ENCODE measurements at places on chromosomes 4 and X.

DNA sequence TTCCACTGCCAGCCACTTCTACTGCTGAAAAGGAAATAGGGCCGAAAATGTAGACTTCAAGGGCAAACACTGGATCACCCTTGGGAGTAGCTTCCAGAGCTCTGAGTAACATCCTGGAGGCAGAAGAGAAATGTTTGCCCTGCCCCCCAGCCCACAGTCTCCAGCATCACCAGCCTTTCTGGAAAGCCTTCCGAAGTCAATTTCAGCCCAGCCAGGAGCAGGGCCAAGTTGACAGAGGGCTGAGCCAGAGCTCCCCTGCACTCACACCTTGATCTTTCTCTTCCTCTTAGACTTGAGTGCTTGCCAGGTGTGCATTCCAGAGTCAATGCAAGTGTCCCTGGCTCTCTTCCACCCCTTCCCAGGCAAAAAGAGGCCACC lies 35.2 kb downstream of the SLC25A5 start:
- no peak for DNase-seq

- no peak for DNase-seq
These were observed 160.2 kb upstream of the KLF3 start for GRCh38 chr4:38503689-38504395.

DNA sequence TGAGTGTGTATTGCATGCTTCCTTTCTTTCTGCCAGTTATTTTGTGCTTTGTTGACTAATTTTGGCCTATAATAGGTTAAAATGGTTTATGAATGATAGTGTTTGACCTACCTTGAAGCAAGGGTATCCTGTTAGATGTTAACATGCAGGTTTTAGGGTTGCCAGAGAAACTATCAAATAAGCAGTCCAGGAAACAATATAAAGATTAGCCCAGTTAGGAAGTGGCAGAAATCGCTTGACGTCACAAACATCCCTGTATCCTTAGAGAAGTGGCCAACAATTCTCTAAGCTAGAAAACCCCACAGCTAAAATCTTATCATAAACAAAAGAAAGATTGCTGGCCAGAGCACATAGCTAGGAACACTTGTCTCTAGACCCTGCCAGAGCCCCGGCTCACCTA lies 3.8 kb downstream of the NAP1L5 start:
- no peak for DNase-seq

DNA sequence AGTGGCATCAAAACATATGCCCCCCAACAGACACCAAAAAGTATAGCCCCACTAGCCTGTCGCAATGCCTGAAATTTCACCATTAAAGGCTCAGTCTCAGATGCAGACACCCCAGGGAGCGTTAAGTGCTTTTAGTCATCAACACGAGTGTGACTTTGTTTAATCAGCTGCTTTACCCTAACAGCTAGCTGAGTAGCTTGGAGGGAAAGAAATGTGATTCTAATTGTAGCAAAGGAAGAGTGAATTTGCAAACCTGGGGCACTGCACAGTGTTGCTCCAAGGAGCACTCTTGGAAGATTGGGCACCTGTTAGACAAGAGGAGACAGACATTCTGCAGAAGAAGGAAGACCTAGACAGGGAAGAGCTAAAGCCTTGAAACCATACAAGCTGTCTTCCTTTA lies 145.1 kb downstream of the BEND2 start:
- no peak for DNase-seq

DNA sequence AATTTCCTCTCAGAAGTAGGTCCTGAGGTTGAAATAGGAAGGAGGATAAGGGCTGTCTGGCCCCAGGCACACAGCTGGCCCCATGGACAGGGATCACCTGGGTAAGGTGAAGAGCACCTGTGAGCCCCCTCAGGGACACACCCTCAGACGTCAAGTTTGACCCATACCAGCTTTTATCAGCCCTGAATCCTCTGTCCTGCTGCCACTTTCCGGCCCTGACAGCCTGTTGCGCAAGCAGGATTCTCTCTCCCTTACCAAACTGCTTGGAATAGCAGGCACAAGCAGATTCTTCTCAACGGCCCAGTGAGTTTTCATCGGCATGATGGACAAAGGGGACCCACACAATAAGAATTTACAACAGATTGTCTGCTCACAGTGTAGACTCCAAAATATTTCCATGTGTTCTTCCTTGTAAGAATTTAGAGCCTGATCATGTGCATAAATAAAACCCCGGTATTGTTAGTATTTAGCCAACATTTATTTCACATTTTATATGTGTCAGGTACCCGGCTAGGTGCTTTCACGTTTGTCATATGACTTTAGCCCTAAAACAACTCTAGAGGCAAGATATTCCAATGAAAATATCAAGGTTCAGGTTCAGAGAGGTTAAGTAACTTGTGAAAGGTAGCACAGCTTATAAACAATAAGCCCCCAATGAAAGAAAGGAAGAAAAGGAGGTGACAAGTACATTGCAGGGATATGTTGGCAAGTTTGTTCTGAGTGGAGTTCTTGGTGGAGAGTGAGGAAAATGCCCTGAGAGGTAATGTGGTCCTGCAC lies 107.2 kb upstream of the KIT start:
- no peak for DNase-seq

GRCh38 chr4:168317621-168318020 lies 931 bp downstream of the DDX60 start:
- no peak for DNase-seq

- no peak for DNase-seq
These were observed 6.1 kb upstream of the RNF175 start for GRCh38 chr4:153765894-153766293.

DNA sequence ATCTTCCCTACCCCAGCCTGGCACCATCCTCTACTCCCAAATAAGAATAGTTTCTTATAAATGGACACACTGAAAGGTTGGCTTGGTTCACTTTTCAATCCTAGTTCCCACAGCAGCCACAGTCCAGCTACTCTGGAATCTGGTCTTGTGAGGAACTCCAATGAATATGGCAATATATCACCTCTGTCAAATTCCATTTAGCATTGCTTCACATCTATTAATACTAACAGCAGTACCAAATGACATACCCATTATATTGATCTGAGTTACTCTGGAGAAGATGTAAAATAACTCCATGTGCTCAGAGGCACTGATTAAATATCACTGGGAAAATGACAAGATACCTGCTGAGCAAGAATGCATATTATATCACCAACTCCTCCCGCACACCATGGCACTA lies 8.6 kb downstream of the OPHN1 start:
- no peak for DNase-seq

DNA sequence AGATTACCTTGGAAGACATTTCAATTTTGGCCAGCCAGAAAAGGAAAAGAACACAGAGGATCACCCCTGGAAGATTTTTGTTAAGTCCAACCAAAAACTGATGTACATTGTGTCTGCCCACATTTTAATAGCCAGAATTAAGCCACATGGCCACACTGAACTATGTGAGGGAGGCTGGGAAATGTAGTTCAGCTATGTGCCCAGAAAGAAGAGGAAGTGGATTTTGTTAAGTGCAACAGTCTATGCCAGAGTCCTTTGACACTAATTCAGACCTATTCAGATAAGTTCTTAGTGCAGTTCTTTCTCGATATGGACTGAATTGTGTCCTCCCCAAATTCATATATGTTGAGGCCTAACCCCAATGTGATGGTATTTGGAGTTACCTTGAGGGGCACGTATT lies 18.4 kb downstream of the PRPS1 start:
- peak; percentile 53 for DNase-seq

DNA sequence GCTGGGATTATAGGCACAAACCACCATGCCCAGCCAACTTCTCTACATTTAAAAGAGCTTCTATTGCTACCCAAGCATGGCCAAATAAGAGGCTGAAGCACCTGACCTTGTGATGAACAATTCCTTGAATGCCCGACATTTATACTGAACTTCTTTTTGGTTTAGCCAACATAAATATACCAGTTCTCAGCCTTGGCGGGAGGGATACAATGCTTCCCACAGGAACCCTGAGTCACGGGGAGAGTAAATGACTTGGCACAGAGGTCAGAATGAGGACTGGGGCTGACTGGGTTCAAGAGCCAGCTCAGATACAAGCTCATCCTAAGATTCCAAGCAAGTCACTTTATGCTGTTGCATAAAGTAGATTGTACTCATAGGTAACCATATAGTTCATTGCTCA lies 6.1 kb downstream of the HOPX start:
- no peak for DNase-seq

DNA sequence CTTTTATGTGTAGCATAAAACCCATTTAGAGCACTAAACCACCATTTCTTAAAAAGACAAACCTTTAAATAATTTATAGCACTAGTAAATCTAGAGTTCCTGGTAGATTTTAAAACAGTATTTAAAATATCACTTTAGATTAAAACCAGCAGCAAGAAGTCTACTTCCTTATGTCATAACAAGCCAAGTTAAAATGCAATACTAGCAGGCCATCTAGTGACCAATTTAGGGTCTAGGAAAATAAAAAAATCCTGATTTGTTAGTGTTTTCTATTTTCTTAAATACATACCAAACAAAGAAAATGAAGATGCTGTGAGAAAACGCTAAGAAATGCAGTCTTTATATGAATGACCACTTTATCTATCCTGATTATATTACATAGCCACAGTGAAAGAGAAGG lies 53.9 kb downstream of the PAPSS1 start:
- peak; percentile 42 for DNase-seq

DNA sequence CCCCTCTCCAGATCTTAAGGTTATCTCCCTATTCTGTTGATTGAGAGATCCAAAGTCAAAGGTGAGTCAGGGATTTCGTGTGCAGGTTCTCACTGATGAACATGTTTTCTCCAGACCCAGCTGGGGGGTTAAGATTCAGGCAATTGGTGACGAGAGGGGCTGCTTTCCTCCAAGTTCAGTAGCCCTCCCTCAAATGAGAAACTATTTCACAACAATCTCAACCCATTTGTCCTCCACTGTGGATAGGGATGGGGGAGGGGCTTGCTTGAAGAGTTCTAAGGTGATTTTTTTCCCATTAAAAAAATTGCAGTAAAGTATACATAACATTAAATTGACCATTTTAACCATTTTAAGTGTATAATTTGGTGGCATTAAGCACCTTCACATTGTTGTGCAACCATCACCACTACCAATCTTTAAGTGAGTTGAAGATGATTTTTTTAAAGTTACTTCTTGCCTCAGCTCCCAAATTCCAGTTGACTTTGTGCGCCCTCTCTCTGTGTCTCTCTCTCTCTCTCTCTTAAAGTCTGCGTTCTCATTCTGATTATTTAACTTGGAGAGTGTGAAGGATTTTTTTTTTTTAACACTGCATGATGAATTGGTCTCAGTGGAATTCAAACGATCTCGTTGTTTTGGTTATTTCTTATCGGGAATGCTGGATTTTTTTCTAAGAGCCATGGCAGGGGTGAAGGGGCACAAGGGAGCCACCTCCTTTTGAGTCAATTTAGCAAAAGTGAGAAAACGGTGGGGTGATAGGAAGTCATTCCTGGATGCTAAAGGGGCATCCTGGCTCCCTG lies 175.9 kb downstream of the SHROOM3 start:
- no peak for DNase-seq

DNA sequence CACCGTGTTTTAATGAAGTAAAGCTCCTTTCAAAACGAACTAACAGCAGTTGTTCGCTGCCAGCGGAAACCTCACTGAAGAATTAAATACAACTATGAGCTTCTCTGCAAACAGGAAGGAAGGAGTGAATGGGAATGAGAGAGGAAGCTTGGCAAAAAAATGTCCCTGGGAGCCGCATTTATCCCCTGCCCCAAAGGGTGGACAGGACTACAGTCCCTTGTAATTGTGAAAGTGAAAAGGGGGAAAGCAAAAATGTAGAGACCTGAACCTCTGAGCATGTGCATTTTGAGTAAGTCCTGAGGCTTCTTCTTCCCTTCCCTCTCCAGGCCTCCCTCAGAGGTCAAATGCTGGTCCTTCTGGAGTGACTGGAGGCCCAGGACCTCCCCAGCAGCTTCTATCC lies 53.8 kb upstream of the BMP2K start:
- DNase-seq = no peak

DNA sequence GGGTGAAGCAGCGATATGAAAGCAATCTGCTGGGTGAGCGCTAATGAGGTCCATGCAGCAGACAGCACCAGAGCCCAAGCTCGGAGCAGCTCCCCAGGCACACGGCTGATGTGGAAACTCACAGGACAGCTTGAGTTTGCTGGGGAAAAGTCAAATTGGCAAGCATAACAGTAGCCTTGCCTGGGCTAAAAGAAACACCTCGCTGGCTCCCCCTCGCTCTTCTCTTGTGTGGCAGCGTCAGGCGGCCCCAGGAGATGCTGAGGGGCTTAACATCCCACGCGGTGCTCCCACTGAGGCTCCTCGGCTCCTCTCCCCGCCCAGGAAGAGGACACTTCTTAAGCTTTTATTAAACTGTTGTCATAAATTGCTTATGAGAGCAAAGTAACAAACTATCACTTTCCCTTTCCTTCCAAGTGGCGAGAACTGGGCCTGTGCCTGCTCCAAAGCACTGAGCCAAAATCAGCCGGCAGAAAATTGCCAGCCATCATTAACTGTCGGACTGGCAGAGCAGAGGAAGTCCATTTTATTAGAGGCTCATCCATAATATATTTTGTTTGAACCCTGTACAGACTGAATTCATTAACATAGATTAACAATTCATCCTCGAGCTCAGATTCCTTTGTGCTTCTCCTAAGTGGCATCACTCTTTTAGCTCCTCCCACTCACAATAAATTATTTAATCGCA lies 111.4 kb downstream of the TSPAN5 start:
- no peak for DNase-seq

DNA sequence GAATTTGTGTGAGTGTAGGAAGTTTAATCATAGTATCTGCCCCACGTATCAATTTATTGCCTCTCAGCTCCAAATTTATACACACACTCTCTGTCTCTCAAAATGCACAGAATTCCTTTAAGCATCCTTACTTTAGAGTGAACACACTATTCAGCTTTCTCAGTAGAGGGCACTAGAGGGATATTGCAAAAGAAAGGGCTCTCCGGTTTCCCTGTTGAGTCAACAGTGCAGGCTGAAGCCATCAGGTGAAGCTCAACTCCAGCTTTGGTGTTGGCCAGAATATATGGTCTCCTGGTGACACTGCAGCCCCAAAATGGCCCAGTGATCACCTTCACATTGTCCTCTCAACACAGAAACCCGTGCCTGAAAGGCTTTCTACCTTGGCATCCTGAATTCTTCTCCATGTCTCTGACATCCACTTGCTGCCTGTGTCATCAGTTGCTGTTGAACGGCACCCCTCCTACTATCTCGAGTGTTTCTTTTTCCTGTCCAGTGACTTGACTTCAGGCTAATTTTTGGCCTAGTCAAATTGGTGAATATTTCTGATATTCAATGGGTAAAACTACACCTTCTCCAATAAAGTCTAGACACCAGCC lies 670.5 kb downstream of the GABRG1 start:
- peak; percentile 27 for DNase-seq

GRCh38 chr4:185534866-185535611 lies at the start of gene PDLIM3:
TSS of gene PDLIM3 (minus strand) at chr4:185535507. CDS start at chr4:185535434, 73 bp downstream.
- DNase-seq = no peak

- no peak for DNase-seq
These were observed 112.6 kb downstream of the EFNB1 start for GRCh38 chrX:68941385-68941952.

- no peak for DNase-seq
These were observed 6.4 kb upstream of the UBA1 start for GRCh38 chrX:47187106-47187677.

- DNase-seq = no peak
These were observed 95.7 kb downstream of the SPANXN4 start for GRCh38 chrX:143121477-143121876.
